ENCODE measurements at places on chromosomes 16 and 17.
A peak's percentile ranks its signal among the peaks of the same experiment; 100 is the strongest.

DNA sequence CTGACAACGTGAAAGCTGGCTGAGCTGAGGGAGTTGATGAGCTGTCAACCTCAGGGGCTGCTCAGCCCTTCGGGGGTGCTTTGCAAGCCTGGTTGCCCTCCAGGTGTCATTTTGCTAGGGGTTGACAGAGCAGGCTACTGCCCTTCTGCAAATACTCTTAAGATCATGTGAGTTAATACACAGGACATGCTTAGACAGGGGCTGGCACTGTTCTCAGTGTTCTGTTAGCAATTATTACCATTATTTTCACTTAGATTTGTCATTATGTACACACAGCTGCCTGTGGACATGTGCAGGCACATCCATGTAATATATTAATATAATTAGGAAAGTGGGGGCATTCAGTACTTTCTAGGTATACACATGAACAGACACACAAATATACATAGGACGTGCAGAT is 554.3 kb upstream of the HSBP1 start:
- no peak for DNase-seq

GRCh38 chr17:31453896-31454295 is 62.4 kb downstream of the RAB11FIP4 start:
- DNase-seq: no peak

- peak; percentile 54 for DNase-seq
These were observed 11.8 kb downstream of the STARD3 start for GRCh38 chr17:39648616-39649366.

DNA sequence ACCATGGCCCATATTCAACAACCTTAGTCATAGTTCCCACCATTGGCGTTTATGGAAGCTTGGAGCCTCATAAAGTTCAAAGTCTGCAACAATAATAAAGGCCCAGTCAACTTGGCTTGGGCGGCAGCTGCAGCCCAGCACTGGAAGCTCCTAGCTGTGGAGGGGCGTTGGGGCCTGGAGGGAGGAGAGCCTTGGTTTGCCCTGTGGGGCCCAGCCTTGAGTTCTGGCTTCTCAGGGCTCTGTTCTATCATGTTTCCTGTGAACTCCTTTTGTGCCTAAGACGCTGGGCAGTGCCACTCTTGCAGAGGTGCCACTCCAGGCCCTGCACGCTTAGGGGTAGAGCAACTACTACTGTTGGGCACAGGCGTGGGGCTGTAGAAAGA is 927 bp upstream of the ENGASE start:
- no peak for DNase-seq

GRCh38 chr17:76994237-76994637 is 126.0 kb downstream of the MGAT5B start:
- no peak for DNase-seq

DNA sequence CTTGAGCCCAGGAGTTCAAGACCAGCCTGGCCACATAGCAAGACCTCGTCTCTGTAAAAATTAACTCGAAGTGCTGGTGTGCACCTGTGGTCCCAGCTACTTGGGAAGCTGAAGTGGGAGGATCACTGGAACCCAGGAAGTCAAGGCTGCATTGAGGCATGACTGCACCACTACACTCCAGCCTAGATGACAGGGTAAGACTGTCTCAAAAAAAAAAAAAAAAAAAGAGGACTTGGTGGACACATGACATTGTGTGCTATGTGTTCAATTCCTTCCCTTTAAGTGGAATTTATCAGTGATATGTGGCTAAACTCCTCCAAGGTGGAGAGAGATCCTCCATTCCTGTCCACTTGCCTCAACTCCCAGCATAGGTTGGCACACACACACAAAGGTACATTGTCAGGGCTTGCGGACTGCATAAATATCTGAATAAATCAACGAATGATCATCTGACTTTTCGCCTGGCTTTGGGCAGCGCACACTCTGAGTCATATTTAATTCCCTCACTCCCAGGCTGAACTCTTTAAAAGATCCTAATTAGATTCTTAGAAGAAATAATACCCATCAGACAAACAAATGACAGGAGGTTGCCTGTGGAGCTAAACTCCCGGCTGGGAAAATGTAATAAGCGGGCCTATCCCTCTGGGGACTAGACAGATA is 25.0 kb upstream of the SYT17 start:
- no peak for DNase-seq

DNA sequence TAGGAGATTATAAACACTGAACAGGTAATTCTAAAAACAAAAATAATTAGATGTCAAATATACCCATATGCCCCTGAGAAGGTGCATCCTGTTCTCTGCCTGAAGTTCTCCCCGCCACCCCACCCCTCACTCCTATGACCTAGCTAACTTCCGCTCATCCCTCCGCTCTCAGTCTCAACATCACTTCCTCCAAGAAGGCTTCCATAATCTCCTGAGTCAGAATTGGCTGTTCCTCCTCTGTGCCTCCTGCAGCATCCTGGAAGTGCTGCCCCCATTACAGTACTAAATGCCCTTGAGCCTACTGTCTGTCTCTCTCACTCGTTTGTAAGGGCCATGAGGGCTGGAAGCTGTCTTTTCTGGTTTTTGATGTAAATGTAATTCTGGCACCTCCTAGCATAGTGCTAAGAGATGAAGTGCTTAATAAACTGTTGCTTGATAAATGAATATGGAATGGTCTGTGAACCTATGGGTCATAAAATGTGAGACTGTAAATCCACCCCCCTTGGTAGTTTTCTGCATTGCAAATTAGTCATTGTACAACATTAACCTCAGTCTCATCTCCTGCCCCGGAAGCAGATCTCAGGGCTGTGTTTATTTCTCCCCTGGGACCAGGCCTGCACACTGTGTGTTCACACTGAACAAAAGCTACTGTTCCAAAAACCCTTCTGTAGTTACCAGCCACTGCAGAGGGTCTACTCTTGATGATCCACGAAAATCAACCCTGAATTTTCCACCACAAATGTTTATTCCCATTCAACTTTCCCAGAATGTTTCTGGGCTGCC is 3.9 kb upstream of the MYO1D start:
- no peak for DNase-seq

DNA sequence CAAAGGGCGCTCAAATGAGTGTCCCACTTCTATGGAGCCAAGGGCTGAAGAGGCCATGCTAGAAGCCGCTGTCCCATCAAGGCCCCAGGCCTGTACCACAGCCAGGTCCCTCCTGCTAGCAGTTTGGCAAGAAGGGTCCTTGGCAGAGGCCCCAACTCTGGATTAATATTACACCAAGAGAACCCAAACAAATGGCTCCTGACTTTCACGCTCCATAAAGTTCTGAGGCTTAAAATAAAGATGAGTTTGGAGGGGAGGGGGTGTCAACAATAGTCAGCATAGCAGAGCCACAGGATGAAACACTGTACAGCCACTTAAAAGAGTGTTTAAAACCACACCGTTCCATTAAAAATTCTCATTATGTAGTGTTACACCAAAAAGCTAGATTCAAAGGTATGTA is 30.5 kb downstream of the CUEDC1 start:
- no peak for DNase-seq

- peak; percentile 63 for DNase-seq
These were observed 615 bp downstream of the NHERF2 start for GRCh38 chr16:2027024-2028010.

GRCh38 chr16:30748634-30749445 is 615 bp downstream of the PHKG2 start:
- DNase-seq: peak; percentile 78

DNA sequence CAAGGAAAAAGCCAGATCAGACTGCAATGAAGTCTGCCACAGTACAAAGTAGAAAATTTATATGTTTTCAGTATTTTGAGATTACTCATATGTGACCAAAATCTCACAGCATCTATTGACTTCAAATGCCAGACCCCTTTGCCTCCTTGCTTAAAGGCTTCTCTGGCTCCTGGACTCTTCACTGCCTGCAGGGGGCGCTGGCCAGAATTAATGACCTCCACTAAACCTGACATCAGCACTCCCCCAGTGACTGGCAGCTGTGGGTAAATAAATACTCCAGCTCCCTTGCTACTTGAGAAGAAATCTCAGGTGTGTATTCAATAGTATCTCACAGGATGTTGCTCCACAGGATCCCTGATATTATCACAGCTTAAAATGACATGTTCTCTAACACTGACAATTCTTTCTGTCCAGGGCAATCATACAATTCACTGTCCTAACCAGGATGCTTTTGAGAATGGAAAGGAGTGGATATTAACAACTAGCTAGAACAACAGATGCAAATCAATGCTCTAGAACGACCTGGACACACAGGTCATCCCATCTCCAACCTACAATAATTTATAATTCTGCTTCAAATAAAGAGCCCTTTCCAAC is 4.0 kb downstream of the BECN1 start:
- no peak for DNase-seq

DNA sequence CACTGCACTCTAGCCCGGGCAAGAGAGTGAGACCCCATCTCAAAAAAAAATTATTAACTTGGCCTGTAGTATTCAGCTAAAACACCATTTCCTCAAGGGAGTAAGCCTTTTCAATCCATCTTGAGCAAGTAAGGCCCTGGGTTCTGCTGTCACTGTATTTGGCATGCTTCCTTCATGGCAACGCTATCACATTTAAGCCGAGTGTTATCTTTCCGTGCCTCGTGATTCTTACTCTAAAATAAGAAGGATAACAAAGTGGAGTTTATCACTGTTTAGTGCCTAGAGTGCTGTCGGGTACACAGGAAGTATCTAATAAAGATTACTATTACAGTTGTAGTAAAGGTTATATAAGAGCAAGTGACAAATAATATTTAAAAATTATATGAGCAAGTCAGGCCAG is 8.8 kb downstream of the VPS53 start:
- no peak for DNase-seq

GRCh38 chr16:29028457-29029167 is 43.8 kb downstream of the LAT start:
- DNase-seq: no peak

GRCh38 chr16:88888057-88888456 is 21.6 kb upstream of the PABPN1L start:
- DNase-seq: no peak

- DNase-seq: peak; percentile 93
These were observed 94.6 kb downstream of the RGS9 start for GRCh38 chr17:65231662-65232335.

GRCh38 chr17:34974179-34974578 is 6.1 kb upstream of the LIG3 start:
- no peak for DNase-seq
